Liver (tissue), 10 donors: ENCODE measurements at places on chromosomes 5 and 9.

- no peak for DNase-seq
- H3K4me3 ChIP-seq: no peak overlapping the region
- no peaks in the 10 kb centered on the region for H3K36me3 ChIP-seq
- H3K27me3 ChIP-seq: no peaks in the 10 kb centered on the region
- no peaks in the 10 kb centered on the region for H3K4me1 ChIP-seq
Observed at GRCh38 chr5:156411185-156411613, 84.2 kb downstream of the SGCD start.

DNA sequence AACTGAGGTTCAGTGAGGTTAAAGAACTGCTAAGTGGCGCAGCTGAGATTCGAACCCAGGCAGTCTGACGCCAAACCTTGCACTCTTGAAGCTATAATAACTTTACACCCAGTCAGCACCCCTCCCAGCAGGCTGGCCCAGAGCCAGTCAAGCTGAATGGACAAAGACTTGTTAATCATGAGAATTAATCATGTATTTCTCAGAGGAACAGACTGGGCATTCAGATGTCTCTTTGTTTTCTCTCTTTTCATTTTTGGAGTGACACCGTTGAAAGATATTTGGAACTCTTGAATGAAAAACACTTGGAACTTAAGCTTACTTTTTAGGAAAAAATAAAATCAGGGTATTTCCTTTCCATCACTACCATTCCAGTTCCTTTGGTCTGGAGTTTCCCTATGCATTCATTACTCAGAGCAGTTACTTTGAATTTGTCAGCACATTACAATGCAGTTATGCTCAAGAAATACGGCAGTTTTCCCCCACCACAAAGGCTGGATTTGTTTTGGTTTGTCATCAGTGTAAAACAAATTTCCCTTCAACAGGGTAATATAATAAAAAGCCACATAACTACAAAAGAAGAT, 22.6 kb upstream of the MAMDC2 start:
- DNase-seq: no peak
- H3K4me3 ChIP-seq: no peak overlapping the region
- no peak overlapping the region for H3K27ac ChIP-seq
- no peaks in the 10 kb centered on the region for H3K36me3 ChIP-seq
- no peaks in the 10 kb centered on the region for H3K27me3 ChIP-seq
- no peaks in the 10 kb centered on the region for H3K4me1 ChIP-seq

GRCh38 chr5:1251678-1252580, 26.7 kb downstream of the SLC6A18 start:
- H3K4me1 ChIP-seq: no peaks in the 10 kb centered on the region
- peaks cover 3% of the 10 kb centered on the region for H3K27me3 ChIP-seq
- no peak overlapping the region for H3K4me3 ChIP-seq

- no peaks in the 10 kb centered on the region for H3K4me1 ChIP-seq
- H3K36me3 ChIP-seq: no peaks in the 10 kb centered on the region
- no peaks in the 10 kb centered on the region for H3K27me3 ChIP-seq
- no peak overlapping the region for H3K27ac ChIP-seq
- no peak for DNase-seq
Observed at GRCh38 chr5:174759091-174759490, 34.7 kb downstream of the MSX2 start.

DNA sequence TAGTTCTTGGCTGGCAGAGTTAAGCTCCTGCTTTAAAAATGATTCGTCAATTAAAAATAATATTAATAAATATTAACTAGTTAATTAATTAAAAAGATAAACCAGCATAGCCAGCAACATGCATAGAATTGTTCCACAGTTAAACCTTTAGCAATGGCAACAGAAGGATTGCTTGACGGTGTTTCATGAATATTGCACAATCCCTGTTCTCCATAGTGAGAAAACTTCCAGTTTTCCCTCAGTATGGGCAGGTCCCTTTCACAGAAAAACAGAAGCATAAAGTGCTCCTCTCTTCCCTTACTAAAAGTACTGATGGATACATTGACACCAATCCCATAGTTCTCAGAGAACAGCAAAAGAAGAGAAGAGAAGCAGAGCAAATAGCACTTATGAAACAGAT, 71.4 kb upstream of the CAST start:
- no peak for DNase-seq
- no peak overlapping the region for H3K4me3 ChIP-seq
- no peak overlapping the region for H3K27ac ChIP-seq
- H3K4me1 ChIP-seq: no peaks in the 10 kb centered on the region
- no peaks in the 10 kb centered on the region for H3K36me3 ChIP-seq

DNA sequence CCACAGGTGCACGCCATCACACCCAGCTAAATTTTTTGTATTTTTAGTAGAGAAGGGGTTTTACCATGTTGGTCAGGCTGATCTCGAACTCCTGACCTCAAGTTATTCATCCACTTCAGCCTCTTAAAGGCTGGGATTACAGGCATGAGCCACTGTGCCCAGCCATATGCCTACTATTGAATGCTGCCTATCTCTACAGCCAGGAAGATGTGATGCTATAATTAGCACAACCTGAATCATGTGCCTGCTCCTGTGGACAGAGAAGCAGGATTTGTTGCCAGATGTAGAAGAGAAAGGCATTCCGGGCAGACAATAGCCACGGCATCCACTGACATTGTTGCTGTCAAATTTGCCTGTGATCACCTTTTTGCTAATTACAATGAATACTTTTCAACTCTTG, 24.4 kb upstream of the MLLT3 start:
- H3K36me3 ChIP-seq: no peaks in the 10 kb centered on the region
- H3K27me3 ChIP-seq: no peaks in the 10 kb centered on the region
- DNase-seq: no peak
- H3K27ac ChIP-seq: no peak overlapping the region
- H3K4me1 ChIP-seq: no peaks in the 10 kb centered on the region

GRCh38 chr5:96348536-96348935, 84.5 kb downstream of the PCSK1 start:
- no peaks in the 10 kb centered on the region for H3K27me3 ChIP-seq
- H3K27ac ChIP-seq: no peak overlapping the region
- H3K36me3 ChIP-seq: no peaks in the 10 kb centered on the region
- H3K4me3 ChIP-seq: no peak overlapping the region
- peaks cover 12% of the 10 kb centered on the region for H3K4me1 ChIP-seq

GRCh38 chr9:92488681-92489550, 6.6 kb upstream of the ASPN start:
- no peak for DNase-seq
- H3K4me3 ChIP-seq: no peak overlapping the region
- H3K27me3 ChIP-seq: no peaks in the 10 kb centered on the region
- H3K36me3 ChIP-seq: no peaks in the 10 kb centered on the region
- H3K4me1 ChIP-seq: no peaks in the 10 kb centered on the region

DNA sequence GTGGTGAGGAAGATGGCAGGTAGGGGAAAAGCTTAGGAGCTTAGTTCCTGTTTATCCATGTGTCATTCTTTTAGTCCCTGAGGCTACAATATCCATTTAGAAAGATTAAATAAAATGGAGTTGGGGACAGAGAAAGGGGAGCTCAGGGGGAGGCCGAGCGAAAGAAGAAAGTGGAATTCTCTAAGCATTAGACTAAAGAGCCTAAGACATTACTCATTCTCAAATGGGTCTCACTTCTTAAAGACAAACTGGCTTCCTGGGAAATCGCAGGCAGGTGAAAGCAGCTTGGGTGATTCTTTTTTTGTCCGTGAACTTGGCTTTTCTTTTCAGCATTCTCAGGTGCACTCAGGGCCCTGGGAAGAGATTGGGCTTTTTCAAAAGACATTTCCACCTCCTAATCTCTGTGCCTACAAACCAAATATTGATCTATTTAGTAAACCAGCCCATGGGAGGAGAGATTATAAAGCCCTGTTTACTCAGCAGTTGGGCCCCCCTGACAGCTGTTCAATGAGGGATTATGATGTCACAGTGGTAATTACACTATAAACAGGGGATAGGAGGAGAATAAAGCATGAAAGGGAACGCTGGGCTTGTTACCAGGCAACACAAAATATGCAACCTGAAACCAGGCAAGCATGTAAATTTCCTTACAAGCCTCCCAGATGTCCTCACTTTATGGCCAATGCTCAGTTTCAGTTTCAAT, 584.0 kb downstream of the ACTL7B start:
- peak overlapping the region; percentile 64 for H3K27ac ChIP-seq
- no peak for DNase-seq
- H3K27me3 ChIP-seq: no peaks in the 10 kb centered on the region
- peaks cover 2% of the 10 kb centered on the region for H3K4me1 ChIP-seq
- H3K4me3 ChIP-seq: peak overlapping the region; percentile 61

DNA sequence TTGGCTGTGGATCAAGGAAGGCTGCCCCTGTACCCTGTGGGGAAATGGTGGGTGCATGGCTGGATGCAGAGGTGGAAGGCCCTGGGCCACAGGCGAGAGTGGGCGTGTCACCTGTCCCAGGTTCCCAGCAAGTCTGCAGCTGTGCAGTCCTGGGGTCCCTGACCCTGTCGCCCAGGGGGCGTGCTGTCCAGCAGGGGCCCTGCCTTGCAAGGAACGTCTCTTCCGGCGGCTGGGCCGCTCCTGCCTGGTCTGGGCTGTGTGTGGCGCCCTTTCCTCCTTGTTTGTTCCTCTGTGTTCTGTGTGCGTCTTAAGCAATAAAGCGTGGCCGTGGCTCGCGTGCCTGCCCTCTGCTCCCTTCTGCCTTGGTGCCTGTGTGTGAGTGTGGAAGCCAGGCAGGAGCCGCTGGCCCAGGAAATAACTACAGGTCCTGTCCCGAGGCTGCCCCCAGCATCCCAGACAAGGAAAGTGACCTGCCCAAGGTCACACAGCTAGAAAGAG, 8.4 kb downstream of the SLC2A6 start:
- no peaks in the 10 kb centered on the region for H3K4me1 ChIP-seq
- H3K36me3 ChIP-seq: no peaks in the 10 kb centered on the region

- H3K27ac ChIP-seq: no peak overlapping the region
- H3K36me3 ChIP-seq: no peaks in the 10 kb centered on the region
- H3K4me1 ChIP-seq: peaks cover 14% of the 10 kb centered on the region
- H3K27me3 ChIP-seq: no peaks in the 10 kb centered on the region
Observed at GRCh38 chr9:82417501-82417900, 428.9 kb downstream of the SPATA31D1 start.

- H3K27me3 ChIP-seq: no peaks in the 10 kb centered on the region
- no peaks in the 10 kb centered on the region for H3K4me1 ChIP-seq
- H3K4me3 ChIP-seq: no peak overlapping the region
- DNase-seq: no peak
Observed at GRCh38 chr5:172248637-172249036, 34.9 kb downstream of the UBTD2 start.

GRCh38 chr5:143331956-143332355, 71.5 kb downstream of the NR3C1 start:
- no peak overlapping the region for H3K4me3 ChIP-seq
- H3K27ac ChIP-seq: no peak overlapping the region
- no peaks in the 10 kb centered on the region for H3K36me3 ChIP-seq
- no peak for DNase-seq

GRCh38 chr5:153755913-153756500, 265.5 kb downstream of the GRIA1 start:
- no peak overlapping the region for H3K4me3 ChIP-seq
- no peaks in the 10 kb centered on the region for H3K4me1 ChIP-seq
- H3K27ac ChIP-seq: no peak overlapping the region
- DNase-seq: no peak
- H3K27me3 ChIP-seq: no peaks in the 10 kb centered on the region
- no peaks in the 10 kb centered on the region for H3K36me3 ChIP-seq

GRCh38 chr9:92313624-92314012, 11.5 kb downstream of the NOL8 start:
- peaks cover 49% of the 10 kb centered on the region for H3K36me3 ChIP-seq
- H3K4me3 ChIP-seq: no peak overlapping the region
- no peaks in the 10 kb centered on the region for H3K27me3 ChIP-seq

- H3K4me1 ChIP-seq: peaks cover 32% of the 10 kb centered on the region
- no peak for DNase-seq
- no peak overlapping the region for H3K27ac ChIP-seq
- H3K36me3 ChIP-seq: peaks cover 4% of the 10 kb centered on the region
Observed at GRCh38 chr9:124392871-124393460, 22.3 kb downstream of the PSMB7 start.

- H3K4me1 ChIP-seq: no peaks in the 10 kb centered on the region
- no peak overlapping the region for H3K27ac ChIP-seq
- H3K27me3 ChIP-seq: no peaks in the 10 kb centered on the region
- H3K4me3 ChIP-seq: no peak overlapping the region
Observed at GRCh38 chr9:123589361-123590239, 233.6 kb downstream of the CRB2 start.

DNA sequence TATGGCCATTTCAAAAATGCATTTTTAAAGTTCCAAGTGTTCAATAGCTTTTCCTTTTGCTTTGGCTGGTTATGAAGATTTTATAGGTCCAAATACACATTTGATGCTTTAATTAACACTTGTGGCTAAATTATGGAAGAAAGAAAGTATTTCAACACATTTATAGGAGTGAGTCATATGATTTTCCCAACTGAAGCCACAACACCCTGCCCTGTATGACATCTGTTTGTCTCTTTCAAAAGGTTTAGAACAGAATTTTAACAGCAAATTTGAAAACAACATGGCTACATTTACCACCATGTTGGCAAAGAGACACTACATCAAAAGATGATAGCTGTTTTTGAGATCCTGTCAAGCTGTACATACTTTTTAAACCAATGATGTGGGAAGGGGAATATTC, 99.4 kb downstream of the TMEM174 start:
- no peak overlapping the region for H3K27ac ChIP-seq
- DNase-seq: no peak
- H3K4me1 ChIP-seq: no peaks in the 10 kb centered on the region
- H3K36me3 ChIP-seq: no peaks in the 10 kb centered on the region

GRCh38 chr5:77180167-77181081, 30.1 kb upstream of the PDE8B start:
- DNase-seq: no peak
- H3K4me3 ChIP-seq: no peak overlapping the region
- no peaks in the 10 kb centered on the region for H3K36me3 ChIP-seq
- no peak overlapping the region for H3K27ac ChIP-seq
- peaks cover 16% of the 10 kb centered on the region for H3K4me1 ChIP-seq

- H3K4me3 ChIP-seq: no peak overlapping the region
- H3K36me3 ChIP-seq: no peaks in the 10 kb centered on the region
- H3K27ac ChIP-seq: peak overlapping the region; percentile 38
Observed at GRCh38 chr9:131727184-131727759, 12.6 kb downstream of the RAPGEF1 start.

DNA sequence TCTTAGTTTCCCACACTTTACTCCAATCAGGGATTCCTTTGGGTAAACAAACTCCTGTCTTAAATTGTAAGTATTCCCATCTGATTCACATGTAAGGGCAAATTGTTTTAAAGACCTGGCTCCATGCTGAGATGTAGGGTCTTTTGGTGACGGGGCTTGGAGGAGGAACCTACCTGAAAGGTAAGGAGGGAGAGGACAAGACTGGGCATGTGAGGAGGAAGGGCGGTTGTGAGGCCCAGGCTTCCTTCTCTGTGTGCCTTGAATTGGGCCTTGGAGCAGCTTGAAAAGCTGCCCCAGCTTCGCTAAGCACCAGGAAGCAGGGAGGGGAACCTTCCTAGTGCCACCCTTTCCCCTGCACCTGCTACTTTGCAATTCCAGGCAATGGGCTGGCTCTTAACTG, 86.8 kb downstream of the C9orf152 start:
- no peak overlapping the region for H3K4me3 ChIP-seq
- H3K36me3 ChIP-seq: no peaks in the 10 kb centered on the region
